Mammary epithelial cell (primary cell): ENCODE measurements at places on chromosomes 7 and 10.
A peak's percentile ranks its signal among the peaks of the same experiment; 100 is the strongest.

DNA sequence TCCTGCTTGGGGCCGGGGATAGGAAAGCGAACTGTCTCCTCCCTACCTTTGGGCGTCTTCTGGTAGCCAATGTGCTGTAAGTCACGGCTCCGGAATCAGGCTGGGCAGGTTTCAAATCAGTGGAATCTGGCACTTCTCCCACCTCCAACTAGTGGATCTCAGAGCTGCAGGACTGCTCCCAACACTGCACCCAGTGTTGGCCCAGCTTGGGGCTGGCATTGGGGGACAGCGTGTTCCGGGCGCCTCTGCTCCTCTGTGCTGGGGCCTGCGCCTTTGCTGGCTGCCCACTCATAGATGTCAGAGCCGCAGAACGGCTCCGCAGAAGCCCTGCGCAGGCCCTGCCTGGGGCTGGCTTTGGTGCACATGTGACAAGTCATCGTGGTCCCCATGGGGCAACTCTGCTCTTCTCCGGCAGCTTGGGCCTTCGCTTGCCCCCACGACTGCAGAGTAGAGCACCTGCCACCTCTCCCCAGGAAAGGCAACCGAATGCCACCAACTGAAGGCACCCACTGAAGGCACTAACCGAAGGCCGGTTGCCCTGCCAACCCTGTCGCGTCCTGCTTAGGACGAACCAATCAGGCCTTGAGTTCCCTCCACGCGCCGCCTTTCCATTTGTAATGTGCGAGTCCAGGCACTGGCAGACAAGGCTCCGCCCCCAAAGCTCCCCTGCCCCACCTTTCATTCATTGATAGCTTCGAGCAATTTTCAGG is 85.5 kb upstream of the ABI1 start:
- DNase-seq, result peak; percentile 70

DNA sequence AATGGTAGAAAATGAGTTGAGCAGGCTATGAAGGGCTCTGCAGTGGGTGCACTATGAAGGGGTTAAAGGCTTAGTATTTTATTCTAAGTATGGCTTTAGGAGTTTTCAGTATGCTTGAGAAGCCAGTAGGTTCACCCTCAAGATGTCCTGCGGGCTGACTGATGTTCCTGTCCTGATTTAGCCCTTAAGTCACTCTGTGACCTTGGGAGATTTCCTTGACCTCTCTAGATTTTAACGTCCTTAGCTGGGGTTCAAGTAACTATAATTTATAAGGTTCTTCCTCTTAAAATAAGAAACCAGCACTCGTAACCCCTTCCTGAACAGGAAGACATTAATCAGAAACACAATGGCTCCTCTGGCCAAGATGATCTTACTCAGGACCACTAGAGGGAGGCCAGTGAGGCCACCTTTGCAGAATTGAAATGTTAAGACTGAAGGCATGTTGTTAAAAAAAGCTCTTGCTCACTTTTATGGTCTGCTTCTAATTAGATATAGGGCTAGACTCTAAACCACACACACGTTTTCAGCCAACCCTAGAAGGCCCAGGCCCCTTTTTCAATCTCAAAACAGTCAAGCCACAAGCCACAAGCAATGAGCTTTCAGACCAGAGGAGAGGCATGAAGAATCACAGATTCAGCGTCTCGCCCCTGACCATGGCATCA is 41.9 kb downstream of the CDK1 start:
- DNase-seq, result no peak

- no peak for DNase-seq
Observed at GRCh38 chr10:16565604-16566003, 43.9 kb upstream of the C1QL3 start.

DNA sequence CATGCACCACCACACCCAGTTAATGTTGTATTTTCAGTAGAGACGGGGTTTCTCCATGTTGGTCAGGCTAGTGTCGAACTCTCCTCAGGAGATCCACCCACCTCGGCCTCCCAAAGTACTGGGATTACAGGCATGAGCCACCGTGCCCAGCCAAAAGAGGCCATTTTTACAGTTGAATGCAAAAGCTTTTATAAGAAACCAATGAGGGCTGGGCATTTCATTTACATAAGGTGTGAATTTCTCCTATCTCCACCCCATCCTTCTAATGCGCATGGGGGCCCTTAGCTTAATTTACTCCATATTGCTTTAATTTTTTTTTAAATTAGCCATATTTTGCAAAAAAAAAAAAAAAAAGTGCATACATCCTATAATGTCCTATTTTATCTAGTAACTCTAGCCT is 25.1 kb upstream of the EIF4H start:
- DNase-seq, result no peak
